HTR-8/SVneo (cell line): ENCODE measurements at places on chromosomes 13 and 19.

DNA sequence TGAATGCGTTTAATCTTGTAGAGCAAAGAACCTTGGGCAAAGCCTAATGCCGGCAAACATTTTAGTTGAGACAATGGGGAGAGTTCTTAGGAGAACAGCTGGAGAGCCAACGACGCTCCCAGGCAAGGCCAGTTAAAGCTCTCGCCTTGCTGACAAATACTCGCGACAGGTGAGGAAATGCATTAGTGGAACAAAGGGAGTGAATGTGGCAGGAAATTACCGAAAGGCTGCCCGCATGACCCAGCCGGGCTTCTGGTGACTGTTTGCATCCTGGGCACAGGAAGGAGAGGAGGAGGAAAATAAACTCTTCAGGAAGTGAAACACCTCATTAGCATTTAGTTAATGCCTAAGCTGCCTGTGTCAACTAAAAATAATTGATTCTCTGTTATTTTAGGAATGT lies 74.6 kb downstream of the SHISA2 start:
- no peak for DNase-seq

- no peak for DNase-seq
Observed at GRCh38 chr19:43781630-43782310, 997 bp upstream of the KCNN4 start.

- DNase-seq: no peak
Observed at GRCh38 chr13:23806874-23807526, 82.2 kb downstream of the MIPEP start.

DNA sequence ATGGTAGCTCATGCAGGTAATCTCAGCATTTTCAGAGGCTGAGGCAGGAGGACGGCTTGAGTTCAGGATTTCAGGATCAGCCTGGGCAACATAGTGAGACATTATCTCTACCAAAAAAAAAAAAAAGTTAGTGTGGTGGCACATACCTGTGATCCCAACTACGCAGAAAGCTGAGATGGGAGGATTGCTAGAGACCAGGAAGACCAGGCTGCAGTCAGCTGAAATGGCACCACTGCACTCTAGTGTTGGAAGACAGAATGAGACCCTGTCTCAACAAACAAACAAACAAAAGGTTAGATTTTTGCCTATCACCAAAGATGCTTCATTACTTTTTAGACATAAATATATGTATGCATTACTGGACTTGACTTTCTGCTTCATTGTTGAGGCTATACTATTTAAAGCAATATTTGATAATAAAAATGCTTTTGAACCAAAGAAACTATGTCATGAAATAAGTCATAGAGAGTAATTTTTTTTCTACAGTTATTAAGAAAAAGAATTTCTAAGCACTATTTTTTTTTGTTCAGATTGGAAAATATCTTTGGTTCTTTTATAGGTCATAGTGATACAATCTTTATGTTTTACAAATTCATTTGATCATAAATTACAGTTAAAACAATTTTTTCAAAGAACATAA lies 1180.1 kb upstream of the ATXN8OS start:
- DNase-seq: no peak

- DNase-seq: peak; percentile 14
Observed at GRCh38 chr13:75705395-75705794, 69.3 kb downstream of the LMO7 start.

DNA sequence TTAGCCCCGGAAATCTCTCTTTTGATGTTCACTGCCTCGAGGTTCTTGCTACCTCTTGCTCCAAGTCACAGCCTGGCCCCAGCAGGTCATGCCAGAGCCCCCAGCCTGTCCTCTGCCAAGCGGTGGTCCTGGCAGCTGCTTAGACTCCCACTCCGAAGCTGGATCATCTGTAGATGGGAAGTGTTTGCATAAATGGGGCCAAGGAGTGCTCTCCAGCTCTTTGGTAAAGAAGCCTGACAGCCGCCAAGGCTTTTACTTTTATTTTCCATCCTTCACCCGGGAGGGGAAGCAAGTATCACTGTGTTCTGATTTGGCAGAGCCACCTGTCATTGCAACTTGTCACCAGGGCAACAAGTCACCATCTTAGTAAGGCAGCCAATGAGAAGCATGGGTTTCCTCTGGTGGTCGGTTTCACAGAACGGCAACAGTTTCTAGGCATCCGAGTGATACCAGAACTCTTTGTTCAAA lies 10.6 kb upstream of the RETN start:
- DNase-seq: no peak

- DNase-seq: no peak
Observed at GRCh38 chr19:14127176-14127575, 9.2 kb downstream of the ASF1B start.

- DNase-seq: no peak
Observed at GRCh38 chr19:50906217-50906616, 5.0 kb downstream of the KLK4 start.

DNA sequence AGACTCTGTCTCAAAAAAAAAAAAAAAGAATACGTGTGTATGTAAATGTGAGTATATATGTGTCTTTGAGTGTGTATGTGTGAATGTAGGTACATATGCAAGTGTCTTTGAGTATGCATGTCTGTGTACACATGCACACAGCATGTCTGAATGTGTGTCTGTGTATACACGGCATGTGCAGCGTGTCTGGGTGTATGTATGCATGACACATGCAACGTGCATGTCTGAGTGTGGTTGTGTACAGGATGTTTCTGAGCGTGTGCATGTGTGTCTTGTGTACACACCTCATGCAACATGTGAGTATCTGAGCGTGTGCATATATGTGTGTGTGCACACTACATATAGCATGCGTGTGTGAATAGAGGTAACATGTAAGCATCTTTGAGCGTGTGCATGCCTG lies 20.8 kb downstream of the FBN3 start:
- no peak for DNase-seq

GRCh38 chr19:30090476-30090875 lies 148.4 kb downstream of the URI1 start:
- DNase-seq: no peak

DNA sequence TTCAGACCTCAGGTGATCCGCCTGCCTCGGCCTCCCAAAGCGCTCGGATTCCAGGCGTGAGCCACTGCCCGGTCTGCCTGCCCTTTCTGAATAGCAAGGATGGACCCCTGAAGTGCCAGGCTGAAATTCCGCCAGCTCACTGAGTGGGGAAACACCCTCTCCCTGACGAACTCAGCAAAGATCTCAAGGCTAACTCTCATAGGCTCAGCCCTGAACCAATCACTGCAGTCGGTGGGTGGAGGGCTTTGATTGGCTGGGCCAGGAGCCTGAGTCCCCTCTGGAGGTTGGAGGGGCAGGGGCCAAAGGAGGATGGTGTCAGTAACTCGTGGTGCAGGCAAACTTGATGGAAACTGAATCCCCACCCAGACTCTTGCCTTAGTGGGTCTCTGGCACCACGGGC lies 11.2 kb upstream of the COMP start:
- no peak for DNase-seq

- no peak for DNase-seq
Observed at GRCh38 chr13:97276862-97277269, 54.7 kb downstream of the MBNL2 start.
